ELF-1 (cell line): ENCODE measurements at places on chromosomes 7 and 10.

- no peak for DNase-seq
Observed at GRCh38 chr10:14282276-14282675, 48.4 kb downstream of the FRMD4A start.

GRCh38 chr7:74499835-74500388, 46.2 kb downstream of the GTF2IRD1 start:
- no peak for DNase-seq

DNA sequence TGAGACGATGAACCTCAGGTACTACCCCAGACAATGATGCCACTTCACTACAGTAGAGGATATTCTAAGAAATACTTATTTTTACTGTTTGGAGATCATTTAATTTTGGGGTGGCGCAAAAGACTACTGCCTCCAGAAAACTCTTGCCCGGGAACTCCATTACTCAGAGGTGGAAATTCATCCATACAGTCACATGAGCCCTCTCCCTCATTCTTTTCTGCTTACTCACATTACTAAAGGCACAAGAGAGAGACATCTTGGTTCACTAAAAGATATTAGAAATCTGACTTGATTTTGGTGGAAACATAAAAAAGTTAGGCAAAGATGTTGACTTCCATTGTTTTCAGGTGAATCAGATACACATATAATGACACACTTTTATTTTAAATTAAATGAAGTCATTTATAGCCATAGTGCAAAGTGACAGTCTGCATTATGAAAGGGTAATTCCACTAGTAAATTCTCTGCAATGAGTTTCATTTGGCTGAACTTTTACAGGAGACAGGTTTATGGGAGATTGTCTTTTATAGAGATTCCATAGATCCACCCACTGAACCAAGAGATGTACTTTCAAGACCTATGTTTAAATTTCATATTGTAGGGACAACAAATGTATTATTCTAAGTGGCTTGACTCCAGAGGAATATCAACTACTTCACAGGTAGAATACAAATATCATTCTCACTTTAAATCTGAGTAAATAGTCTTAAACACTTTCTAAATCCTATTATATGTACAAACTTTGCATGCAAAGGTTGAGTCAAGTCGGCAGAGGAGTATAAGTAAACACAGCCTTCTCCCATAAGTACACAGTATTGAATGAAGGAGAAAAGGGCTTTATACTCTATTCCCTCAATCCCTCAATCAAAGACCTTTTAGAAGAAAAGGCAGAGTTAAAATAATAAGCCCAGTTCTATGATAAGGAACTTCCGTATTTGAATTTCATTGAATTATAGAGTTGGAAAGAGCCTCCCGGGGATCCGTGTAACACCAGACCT, 18.8 kb downstream of the NEBL start:
- DNase-seq: no peak

- DNase-seq: no peak
Observed at GRCh38 chr7:1770331-1770730, 100.3 kb downstream of the ELFN1 start.

GRCh38 chr10:101304316-101304715, 49.6 kb upstream of the BTRC start:
- no peak for DNase-seq

GRCh38 chr10:13848520-13849445, 262.0 kb downstream of the PRPF18 start:
- DNase-seq: no peak

- peak; percentile 17 for DNase-seq
Observed at GRCh38 chr10:111944331-111944730, 239.2 kb downstream of the GPAM start.

- DNase-seq: no peak
Observed at GRCh38 chr10:119976421-119976820, 83.9 kb downstream of the SEC23IP start.

DNA sequence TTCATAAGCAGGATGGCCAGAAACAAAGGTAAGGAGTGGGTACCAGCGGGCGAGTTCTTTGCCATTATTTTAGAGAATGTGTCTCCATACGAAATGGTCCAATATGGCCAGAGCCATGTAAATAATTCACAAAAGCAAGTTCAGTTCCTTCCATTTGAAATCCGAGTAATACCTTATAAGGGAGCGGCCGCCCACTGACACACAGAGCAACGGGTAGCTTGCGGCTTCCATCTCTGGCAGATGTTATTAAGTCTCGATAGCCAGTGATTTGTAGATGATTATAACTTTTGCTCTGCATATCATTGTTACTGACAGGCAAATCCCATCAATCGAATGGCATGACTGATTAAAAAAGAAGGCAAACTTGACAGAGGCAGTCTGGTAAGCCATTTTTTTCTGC, 63.2 kb downstream of the GFRA1 start:
- DNase-seq: no peak

DNA sequence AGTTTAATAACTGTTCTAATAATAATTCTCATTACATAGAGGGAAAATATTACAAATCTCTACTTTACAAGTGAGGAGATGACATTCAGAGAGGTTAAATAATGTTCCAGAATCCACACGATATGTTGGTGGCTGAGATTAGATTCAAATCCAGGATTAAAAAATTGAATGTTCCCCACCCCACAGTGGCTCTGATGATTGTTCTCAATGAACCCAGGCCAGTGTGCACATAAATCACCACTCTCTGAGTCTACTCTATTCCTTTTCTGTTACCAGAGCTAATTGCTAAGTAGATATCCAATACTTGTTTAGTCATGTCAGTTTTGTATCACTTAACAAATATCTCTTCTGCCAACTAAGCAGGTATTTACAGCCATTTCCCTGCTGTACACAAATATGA, 281.0 kb downstream of the ABCA13 start:
- no peak for DNase-seq

- DNase-seq: no peak
Observed at GRCh38 chr10:110558041-110558440, 9.5 kb upstream of the SMC3 start.

- peak; percentile 79 for DNase-seq
Observed at GRCh38 chr10:6409971-6410643, 170.0 kb downstream of the PRKCQ start.

GRCh38 chr7:33558549-33559323, 346.6 kb upstream of the BMPER start:
- DNase-seq: no peak

DNA sequence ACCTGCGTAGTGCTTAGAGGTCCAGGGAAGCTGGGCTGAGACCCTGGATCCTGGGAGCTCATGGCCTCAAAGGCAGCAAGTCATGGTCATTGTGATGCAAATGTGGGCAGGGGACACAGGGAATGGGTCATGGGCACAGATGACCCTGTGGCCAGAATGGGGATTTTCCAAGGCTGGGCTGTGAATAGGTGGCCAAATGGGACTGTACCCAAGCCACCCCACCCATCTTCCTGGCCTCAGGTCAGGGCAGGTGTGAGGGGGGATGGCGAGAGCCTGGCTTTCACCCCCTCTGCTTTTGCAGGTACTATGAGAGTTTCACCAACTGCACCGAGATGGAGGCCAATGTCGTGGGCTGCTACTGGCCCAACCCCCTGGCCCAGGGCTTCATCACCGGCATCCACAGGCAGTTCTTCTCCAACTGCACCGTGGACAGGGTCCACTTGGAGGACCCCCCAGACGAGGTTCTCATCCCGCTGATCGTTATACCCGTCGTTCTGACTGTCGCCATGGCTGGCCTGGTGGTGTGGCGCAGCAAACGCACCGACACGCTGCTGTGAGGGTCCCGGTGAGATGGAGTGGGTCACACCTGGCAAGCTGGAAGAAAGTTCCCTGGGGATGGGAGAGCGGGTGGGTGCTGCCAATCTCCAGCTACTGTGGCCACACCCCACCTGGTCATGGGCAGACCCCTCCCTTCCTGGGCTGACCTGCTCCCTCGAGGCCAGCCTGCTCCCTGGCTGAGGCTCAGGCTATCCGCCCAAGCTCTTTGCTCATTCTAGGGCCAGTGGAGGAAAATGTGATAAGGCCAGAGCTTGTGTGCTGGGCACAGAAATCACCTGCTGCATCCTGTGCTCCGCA, 25.5 kb downstream of the RAMP3 start:
- DNase-seq: no peak

GRCh38 chr10:34403512-34403911, 411.6 kb downstream of the PARD3 start:
- no peak for DNase-seq

GRCh38 chr10:119291223-119291900, 84.0 kb downstream of the GRK5 start:
- no peak for DNase-seq

DNA sequence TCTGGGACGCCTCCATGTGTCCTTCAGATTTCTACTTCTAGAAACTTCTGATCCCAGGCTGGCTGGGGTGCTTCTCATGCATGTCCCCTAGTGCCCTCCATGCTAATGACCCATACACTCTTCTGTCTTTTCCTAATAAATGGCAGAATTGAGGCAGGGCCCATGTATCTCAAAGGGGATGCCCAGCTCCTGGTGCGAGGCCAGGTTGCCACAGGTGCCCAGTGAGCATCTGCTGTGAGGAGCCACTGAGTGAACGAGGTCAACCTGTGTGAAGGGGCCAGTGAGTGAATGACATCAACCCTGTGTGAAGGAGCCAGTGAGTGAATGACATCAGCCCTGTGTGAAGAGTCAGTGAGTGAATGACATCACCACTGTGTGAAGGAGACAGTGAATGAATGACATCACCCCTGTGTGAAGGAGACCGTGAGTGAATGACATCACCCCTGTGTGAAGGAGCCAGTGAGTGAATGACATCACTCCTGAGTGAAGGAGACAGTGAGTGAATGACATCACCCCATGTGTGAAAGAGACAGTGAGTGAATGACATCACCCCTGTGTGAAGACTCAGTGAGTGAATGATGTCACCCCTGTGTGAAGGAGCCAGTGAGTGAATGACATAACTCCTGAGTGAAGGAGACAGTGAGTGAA, 478.9 kb downstream of the PTPRN2 start:
- no peak for DNase-seq

- DNase-seq: no peak
Observed at GRCh38 chr10:72883861-72884260, 9.7 kb upstream of the OIT3 start.

DNA sequence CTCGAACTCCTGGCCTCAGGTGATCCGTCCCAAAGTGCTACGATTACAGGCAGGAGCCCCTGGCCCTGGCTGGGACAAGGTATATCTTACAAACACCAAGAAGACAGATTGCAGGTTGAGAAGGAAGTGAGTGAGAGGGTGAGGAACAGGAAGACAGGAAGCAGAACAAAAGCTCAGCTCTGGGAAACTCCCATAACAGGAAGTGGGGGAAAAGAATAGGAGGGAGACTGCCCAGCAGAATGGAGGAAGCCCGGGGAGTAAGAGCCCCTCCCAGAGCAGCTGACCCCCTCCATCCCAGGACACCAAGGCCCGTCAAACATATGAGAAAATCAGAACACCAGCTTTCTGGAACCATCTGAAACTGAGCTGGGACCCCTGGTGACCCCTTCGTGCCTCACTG, 2.9 kb downstream of the TECPR1 start:
- no peak for DNase-seq

DNA sequence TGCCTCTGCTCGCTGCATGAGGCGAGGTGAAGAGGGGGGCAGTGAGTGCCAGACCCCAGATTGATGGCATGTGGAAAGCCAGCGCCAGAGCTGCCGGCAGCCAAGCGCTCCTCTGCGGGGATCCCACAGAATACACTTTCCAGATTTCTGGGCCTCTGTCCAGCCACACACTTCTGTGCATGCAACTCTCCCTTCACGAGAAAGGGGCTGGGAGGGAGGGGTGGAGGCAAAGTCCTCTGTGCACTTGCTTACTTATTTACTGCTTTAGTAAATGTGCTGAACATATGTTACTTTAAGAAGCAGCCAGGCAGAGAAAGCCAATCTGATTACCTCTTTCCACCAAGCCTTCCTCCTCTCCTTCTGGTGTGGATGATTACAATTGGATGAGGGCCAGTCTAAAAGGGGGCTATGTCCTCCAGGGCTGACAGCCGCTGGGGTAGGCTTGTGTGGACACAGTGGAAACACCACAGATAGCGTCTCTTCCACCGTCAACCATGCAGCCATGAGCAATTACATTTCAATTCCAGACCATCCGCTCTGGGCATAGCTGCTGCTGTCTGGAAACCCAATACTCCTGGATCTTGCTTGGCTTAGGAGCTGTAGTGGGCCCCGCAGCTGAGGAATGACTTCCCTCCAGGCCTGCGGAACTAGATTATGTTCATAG, 322.8 kb upstream of the ANKRD30A start:
- DNase-seq: peak; percentile 11

DNA sequence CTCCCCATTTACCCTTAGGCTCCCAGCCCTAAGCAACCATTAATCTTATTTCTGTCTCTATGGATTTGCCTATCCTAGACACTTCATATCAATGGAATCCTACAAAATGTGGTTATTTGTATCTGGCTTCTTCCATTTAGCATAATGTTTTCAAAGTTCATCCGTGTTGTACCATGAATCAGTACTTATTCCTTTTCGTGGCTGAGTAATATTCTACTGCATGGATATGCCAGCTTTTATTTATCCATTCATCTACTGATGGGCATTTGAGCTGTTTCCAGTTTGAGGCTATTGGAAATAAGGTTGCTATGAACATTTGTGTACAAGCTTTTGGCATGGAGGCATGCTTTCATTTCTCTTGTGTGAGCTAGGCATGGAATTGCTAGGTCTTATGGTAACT, 121.1 kb downstream of the WDR11 start:
- DNase-seq: no peak
